ENCODE measurements at places on chromosomes 6 and 20.

DNA sequence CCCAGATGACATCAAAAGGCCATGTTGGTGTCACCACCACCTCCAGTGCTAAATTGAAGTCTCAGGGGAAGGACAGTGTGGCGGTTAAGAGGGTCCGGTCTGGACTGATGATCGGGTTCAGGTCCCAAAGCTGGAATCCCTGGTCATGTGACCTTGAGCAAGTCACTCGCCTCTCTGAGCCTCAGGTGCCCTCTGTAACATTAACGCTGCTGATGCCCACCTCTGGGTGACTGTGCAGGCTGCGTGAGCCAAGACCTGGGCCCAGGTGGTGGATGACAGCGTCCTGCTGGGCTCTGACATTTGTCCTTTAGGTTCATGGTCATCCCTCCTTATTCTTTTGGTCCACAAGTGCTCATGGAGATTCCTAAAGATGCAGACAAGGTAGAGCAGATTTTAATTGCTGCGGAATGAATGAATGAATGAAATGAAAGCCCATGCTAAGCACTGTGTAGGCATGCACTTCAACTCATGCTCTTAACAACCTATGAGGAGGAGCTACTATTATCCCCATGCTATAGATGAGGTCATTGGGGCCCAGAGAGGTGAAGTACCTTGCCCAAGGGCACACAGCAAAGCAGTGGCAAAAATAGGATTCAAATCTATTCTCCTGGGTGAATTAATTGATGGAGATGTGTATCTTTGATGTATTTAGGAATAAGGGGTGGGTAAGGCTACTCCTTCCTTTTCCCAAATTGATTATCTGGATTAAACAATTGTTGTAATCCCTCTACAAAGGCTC, 649 bp upstream of the BPIFB1 start:
- DNase-seq = no peak

GRCh38 chr20:47817573-47817972, 32.3 kb upstream of the SULF2 start:
- no peak for DNase-seq

DNA sequence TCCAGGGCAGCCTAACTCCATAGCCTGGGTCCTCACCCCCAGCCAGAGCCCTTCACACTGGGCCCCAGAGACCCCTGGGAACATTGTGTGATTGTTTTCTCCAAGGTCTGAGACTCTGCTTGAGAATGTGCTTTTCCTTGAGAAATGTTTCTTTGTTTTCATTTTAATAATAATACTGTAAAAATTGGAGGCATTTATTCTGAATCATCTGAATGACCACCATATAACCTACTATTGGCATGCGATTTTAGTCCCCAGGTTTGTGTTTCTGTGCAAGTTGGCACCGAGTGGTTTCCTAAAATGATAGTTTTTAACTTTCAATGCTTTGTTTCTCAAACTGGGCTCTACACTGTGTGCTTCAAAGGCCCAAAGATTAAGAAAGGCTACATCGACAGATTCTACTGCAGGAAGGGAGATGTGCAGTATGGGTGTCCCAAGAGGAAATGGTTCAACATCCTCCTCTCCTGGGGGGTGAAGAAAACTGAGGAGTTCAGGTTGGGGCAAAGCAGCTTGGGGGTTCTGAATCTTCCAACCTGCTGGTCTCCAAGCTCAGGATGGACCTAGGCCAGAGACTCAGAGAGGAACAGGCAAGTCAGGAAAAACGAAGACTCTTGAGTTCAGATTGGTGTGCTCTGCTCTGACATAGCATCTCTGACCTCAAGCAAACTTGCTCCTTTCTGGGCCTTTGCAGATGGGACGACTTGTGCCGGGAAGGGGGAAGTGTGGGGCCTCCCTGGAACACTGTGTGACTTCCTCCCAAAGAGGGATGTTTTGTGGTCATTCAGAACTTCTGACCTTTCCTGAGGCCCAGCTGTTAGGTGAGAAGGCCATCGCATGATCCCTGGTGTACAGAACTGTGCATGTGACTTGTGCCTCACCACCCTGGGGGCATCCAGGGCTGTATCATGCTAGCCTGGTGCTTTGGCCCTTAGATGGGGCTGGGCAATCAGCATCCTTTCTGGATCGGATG, 31.0 kb downstream of the DAAM2 start:
- DNase-seq = peak; percentile 19

DNA sequence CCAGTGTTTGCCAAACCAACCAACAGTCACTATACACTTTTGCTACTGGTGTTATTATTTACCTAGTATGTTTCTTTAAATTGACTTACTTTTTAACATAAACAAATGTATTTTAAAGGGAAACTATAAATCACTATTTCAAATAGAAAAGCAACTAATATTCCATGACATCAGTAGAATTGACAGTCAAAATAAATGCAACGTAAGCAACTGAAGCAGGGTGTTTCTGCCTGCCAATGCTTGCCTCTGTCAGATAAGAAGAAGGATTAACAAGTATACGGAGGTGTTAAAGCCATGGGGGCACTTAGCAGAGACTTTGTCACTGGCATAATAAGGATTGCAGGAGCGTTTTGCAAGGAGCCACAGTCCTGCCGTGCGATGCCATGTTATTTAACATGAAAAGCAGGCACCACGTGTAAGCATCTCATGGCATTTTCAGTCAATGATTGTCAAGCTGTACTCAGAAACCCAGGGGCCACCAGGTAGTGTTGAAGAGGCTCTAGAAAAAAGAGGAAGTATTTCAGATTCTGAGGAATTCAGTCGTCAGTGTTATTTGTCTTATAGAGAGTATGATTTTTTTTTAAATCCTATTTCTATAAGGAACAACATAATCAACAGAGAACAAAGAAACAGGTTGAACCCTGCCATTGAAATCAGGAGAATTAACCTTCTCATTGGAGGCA, 131.7 kb downstream of the BFSP1 start:
- no peak for DNase-seq

DNA sequence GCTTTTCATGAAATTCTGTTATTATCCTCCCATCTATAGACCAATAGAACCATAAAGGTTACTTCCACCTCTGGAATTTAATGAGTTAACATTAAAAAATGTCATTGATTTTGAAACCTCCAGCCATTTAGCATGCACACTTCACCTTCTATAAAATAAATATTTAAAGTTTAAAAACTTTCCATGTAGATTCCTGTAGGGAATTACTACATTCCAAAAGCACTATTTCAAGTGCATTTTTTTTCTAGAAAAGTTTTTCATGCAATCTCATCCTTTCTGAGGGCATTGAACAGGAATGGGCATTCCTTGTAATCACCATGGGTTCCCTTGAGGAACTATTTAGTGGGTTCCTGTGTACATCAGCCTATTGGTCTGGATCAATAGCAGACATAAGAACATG, 253.8 kb upstream of the RIN2 start:
- no peak for DNase-seq

DNA sequence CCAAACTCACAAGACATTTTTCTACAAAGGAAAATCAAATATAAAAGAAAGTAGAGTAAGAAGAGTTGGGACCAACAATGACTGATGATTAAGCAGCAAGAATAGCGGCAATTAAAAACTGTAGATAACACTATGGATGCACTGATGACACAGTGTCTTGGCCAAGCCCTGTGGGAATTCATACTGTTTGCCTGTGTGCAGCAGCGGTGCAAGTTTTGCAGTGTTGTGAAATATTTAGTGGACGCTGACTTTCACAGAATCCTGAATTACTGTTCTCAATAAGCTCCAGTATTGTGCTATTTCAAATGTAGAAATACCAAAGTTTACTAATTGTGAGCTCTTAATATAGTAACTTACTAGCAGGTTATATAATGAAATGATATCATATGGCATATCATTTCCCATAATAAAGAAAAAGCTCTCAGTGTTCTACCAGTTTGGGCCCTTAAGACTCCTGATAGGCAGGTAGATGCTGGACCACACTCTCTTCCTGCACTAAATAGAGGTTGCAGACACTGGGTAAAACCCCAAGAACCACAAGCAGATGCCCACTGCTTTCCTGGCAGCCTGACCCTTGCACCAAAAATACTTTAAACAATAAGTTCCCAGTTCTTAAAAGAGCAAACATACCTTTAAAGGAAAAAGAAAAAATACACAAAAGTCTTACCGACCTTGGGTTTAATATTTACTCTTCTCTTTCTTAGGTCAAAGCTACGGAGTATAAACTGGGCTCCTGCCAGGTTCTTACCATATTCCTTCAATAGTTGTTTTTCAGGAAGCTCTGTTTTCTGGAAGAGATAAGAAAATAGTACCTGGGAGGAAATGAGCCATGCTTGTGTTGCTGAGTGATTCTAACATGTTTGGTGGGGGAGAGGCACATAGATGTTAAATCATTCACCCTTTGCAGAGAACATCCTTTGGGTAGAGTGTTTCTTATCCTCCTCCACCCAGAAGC, 41.6 kb downstream of the ANKEF1 start:
- no peak for DNase-seq

DNA sequence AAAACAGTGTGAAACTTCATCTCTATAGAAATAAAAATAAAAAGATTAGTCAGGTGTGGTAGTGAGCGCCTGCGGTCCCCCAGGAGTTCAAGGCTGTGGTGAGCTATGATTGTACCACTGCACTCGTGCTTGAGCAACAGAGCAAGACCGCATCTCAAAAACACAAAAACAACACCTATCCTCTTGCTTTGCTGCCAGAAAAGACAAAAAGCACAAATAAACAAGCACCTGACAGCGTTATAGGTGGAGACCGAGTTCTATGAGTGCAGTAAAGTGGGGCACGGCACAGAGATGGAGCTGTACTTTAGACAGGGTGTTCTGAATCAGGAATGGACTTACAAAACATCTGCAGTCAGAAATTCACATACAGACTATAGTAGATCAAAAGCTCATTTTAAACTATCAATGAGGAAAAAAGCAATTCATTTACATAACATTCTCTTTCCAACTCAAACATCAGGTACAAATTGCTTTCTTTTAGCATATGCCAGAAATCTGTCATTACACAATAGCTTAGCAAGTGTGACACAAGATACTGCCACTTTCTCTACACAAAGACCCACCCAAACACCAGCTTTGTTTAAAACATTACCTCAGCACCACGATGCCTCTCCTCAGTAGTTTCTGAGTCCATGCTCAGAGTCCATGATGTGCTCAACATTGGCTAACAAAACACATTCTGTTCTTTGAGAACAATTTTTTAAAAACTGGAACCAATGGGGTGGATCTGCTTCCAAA, 10.1 kb downstream of the EZR start:
- DNase-seq = peak; percentile 82

DNA sequence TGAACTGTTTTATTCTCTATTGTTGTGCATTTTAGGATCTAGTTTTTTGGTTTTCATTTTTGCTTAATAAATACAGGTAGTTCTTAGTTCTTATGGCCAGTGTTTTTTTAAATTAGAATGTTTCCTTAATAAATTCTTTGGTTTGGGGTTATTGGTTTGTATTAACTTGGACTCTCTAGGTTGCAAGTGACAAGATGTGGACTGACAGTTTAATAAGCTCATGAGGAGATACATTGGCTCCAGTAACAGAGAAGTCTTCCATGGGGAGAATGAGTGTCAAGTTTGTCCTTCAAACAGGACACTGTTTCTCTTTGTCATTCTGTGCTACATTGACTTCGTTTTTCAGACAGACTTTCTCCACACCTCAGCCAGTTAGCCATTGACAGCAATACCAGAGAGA, 39.7 kb downstream of the SNX9 start:
- no peak for DNase-seq

DNA sequence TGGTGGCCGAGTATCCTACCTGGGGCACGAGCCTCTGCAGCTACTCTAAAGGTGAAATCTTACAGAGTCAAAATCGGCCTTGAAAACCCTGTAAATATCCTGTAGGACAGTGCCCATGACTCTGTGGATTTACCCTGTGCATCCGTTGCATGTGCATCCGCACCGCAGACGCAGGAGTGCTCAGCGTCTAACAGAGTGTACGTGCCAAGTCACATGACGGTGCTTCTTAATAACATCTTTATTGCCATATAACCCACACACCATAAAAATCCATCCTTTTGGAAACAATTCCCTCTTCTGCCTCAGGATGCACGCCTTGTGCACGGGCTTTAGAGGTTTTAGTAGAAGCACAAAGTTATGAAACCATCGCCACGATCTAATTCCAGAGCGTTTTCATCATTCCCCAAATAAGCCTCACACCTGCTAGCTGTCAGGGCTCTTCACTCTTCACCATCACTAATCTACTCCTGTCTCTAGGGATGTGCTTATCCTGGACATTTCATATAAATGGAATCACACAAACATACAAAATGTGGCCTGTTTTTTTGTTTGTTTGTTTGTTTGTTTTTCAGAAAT, 384.5 kb upstream of the SULF2 start:
- no peak for DNase-seq

DNA sequence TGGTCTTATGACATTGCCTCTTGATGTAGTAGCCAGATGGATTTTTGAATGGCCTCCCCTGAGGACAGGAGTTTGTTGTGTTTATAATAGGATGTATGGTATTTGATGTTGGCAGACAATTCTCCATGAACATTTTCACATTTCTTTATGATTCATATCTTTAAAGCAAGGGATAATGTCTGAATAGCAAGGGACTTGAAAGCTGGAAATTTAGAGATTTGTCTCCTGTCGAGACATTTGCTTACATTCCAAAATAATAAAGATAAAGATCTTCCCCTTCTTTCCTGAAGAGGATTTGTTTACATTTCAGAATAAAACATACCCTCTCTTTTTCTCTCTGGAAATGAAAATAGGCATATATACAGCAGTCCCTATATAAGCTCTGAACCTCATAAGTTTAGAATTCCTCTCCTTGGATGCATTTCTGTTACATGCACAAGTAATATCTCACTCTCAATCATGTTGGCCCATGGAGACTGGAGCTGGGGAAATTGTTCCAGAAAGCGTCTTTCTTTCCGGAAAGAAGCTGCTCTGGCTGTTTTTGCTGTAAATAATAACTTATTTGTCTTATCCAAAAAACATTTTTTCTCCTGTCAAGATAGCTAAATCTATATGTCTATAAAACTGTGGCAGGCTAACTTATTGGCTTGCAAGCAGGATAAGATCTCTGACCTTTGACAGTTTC, 42.5 kb upstream of the ASCC3 start:
- DNase-seq = no peak

DNA sequence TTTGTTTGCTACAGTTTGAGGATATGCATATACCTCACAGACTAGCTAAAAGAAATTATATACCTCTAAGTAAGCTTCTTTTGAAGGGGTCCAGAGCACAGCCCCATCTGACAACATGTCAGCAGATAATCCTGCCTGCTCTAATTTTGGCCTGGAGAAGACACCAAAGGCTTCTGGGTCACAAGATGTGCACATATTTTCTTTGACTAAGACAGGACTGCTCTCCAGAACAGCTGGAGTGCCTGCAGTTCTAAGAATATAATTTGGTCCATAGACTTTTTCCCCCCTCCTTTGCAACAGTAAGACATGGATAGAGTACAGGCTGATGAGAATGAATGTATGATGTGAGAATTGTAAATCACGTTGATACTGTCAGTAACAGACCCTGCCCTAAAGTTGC, 107.9 kb upstream of the KCNK16 start:
- no peak for DNase-seq

- DNase-seq = no peak
Measured at GRCh38 chr6:13354331-13355042, 26.1 kb upstream of the TBC1D7 start.

- no peak for DNase-seq
Measured at GRCh38 chr6:113055998-113056397, 708.9 kb downstream of the RFPL4B start.
